NCI-H524 (cell line): ENCODE measurements at places on chromosomes 4 and X.

GRCh38 chr4:116358633-116359222 is 726.6 kb downstream of the TRAM1L1 start:
- DNase-seq, result peak; percentile 72

- no peak for DNase-seq
Observed at GRCh38 chr4:169185133-169185956, 85.4 kb downstream of the SH3RF1 start.

DNA sequence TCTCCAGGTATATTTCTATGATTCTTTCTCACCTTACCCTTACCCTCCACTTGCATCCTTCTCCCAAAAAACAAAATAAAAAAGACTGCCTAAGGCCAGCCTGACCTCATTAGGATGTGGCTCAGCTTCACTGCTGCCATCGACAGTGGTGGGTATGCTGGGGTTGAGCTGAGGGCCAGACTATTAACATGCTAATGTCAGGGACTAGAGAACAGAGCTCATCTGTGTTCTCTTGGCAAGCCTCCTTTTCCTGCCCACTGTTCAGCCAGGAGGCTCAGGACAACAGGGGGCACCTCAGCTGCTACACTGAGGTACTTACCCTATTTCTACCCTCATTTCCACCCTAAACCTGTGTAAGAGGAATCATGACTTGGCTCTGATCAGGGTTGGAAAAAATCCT is 59.3 kb downstream of the MSN start:
- no peak for DNase-seq

DNA sequence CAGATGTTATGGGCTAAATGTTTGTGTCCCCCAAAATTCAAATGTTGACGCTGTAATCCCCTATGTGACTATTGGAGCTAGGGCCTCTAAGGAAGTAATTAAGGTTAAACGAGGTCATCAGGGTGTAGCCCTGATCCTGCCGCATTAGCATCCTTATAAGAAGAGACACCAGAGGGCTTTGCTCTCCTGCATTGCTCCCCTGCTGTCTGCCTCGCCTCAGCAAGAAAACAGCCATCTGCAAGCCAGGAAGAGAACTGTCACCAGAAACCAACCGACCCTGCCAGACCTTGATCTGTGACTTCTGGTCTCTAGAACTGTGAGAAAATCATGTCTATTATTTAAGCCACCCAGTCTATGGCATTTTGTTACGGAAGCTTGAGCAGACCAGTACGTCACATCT is 331.9 kb downstream of the DCTD start:
- peak; percentile 64 for DNase-seq

- no peak for DNase-seq
Observed at GRCh38 chrX:38435130-38435529, 82.7 kb downstream of the OTC start.

- DNase-seq, result peak; percentile 48
Observed at GRCh38 chr4:87073199-87074120, 138.6 kb downstream of the AFF1 start.

DNA sequence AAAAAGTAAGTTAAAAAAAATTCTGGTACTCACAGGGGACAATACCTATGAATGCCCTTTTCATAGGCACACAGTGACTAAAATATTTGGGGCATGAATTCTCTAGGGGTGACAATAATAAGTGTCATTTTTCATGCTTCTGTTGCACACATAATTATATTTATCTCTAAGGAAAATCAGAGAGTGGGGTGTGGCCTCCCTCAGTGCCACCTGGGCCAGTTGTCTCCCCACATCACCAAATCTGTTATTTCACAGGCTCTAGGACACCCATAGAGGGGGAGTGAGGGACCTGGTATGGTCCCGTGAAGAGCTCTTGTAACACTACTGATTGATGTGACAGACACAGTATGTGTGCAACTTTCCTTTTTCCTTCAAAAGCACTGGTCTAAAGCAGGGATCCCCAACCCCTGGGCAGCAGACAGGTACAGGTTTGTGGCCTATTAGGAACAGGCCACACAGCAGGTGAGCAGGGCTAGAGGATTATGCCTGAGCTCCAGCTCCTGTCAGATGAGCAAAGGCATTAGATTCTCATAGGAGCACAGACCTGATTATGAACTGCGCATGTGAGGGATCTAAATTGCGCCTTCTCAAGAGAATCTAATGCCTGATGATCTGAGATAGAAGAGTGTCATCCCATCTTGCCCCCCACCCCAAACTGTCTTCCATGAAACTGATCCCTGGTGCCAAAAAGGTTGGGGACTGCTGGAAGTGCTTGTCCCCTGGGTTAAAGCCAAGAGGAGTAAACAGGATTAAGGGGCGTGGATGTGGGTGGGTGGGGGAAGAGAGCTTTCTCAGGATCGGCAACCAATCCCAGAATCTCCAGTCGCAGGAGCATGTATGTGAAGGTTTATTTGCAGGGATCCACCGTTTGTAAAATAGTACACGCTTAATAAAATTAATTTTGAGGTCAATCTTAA is 856 bp downstream of the SLC9B1 start:
- DNase-seq, result no peak

- DNase-seq, result no peak
Observed at GRCh38 chr4:47068986-47069385, 37.6 kb downstream of the GABRB1 start.

GRCh38 chr4:14871676-14872430 is 130.4 kb upstream of the CPEB2 start:
- peak; percentile 1 for DNase-seq

- DNase-seq, result no peak
Observed at GRCh38 chr4:20552004-20552403, 148.3 kb upstream of the PACRGL start.

GRCh38 chr4:75698963-75699228 is 25.5 kb upstream of the USO1 start:
- DNase-seq, result no peak

DNA sequence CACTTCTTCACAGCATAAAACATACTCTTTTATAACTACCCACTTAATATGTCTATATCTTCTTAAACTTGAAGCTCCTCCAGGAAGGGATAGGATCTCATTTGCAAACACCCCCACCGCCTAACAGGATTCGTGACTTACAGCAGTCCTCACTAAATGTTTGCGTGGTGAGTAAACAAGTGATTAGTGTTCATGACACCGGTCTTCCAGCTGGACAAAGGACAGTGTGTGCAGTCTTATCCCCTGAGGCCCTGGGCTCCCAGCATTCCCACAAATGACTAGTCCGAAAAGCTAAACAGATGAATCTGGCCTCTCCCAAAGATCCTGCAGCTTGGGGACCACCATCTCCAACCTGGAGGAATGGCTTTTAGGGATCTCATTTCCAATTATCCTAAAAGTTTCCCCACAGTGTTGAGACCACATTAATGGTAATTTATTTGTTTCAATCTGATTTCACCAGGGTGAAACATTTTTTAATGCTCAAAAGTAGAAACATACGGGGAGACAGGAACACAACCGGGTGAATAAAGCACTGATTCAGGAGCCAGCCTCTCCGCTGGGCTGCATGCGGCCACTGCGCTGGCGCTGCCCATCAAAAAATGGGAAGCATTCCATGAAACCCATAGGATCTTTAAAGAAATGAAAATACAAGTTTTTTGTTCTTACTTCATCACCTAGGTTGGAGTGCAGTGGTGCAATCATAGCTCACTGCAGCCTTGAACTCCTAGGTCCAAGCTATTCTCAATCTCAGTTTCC is 69.2 kb downstream of the HADH start:
- no peak for DNase-seq

DNA sequence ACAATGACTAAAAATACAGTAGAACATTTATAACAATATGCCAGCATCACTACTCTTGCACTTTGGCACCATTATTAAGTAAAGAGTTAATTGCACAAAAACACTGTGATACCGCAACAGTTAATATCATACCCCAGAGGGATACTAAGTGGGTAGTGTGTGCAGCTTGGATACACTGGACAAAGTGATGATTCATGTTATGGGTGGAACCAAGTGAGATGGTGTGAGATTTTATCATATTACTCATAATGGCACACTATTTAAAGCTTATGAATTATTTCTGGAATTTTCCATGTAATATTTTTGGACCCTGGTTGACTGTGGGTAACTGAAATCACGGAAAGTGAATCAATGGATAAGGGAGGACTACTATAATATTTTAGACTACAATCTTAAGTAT is 265.3 kb downstream of the PCDH18 start:
- DNase-seq, result no peak

DNA sequence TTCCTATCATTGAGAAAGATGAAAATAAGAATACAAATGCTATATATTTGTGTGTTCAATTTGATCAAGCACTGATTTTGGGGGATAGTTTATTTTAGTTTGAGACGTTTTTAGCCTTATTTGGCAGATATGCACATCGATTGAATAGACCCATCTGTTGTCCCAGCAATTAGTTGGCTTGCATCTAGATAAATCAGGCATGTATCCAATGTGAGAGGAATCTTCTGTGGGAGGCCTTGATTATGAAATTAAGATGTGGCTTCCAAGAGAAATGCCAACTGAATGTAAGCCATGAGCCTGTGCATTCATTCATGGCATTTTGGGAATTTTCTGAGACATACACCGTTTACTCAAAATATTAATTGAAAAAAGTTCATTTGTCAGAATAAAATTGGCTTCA is 623.1 kb downstream of the TECRL start:
- no peak for DNase-seq

- no peak for DNase-seq
Observed at GRCh38 chr4:140571620-140572019, 2.9 kb upstream of the UCP1 start.

DNA sequence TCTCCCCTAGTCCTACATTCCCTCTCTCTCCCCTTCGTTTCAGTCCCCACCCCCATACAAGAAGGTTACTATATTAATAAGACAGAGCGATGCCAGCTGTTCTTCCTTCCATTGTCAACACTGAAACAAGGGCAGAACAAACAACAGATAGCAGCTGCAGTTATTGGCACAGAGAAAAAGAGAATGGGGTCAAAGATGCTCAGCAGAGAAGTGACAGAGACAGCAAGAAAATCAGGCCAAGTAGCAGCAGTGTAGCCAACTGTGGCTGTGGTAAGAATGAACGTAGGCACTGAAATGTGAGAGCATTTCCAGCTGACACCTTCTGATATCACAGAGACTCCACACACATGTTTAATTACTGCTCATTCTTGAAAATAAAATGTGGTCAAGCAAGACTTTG is 641.8 kb downstream of the FSTL5 start:
- peak; percentile 33 for DNase-seq

- no peak for DNase-seq
Observed at GRCh38 chrX:13502590-13502989, 66.8 kb upstream of the EGFL6 start.

- DNase-seq, result no peak
Observed at GRCh38 chrX:7706032-7706431, 136.9 kb upstream of the VCX start.

GRCh38 chrX:12921886-12922598 is 15.6 kb downstream of the TLR8 start:
- DNase-seq, result no peak

DNA sequence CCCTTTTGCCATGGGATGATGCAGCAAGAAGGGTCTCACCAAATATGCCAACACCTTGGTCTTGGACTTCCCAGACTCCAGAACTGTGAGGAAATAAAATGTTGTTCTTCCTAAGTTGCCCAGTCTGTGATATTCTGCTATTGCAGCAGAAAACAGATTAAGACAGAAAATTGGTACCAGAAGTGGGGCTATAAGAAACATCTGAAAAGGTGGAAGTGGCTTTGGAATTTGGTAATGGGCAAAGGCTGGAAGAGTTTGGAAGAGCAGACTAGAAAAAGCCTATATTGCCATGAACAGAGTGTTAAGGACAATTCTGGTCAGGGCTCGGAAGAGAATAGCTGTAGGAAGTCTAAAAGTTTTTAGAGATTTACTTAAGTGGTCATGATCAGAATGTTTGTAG is 27.4 kb downstream of the CASP6 start:
- DNase-seq, result no peak

GRCh38 chr4:119286377-119287002 is 35.4 kb downstream of the FABP2 start:
- DNase-seq, result no peak

DNA sequence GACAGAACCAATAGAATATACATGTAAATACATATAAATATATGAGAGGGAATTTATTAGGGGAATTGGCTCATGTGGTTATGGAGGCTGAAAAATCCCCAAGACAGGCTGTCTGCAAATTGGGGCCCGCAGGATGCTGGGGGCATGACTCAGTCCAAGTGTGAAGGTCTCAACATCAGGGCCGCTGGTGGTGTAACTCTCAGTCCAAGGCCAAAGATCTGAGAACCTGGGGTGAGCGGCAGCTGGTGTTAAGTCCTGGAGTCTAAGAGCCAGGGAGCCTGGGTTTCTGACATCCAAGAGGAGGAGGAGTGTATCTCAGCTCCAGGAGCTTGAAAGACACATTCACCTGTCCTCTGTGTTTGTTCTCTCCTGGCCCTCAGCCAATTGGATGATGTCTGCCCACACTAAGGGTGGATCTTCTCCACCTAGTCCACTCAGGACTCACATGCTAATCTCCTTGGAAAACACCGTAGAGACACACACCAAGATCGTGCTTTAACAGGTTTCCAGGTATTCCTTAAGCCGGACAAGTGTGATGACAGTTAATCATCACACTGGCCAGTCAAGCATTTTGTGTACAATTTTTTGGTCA is 28.9 kb downstream of the TIGD2 start:
- DNase-seq, result no peak

GRCh38 chrX:78603908-78604307 is 55.2 kb downstream of the RTL3 start:
- DNase-seq, result no peak

- DNase-seq, result peak; percentile 14
Observed at GRCh38 chr4:93710101-93710846, 118.3 kb upstream of the ATOH1 start.

DNA sequence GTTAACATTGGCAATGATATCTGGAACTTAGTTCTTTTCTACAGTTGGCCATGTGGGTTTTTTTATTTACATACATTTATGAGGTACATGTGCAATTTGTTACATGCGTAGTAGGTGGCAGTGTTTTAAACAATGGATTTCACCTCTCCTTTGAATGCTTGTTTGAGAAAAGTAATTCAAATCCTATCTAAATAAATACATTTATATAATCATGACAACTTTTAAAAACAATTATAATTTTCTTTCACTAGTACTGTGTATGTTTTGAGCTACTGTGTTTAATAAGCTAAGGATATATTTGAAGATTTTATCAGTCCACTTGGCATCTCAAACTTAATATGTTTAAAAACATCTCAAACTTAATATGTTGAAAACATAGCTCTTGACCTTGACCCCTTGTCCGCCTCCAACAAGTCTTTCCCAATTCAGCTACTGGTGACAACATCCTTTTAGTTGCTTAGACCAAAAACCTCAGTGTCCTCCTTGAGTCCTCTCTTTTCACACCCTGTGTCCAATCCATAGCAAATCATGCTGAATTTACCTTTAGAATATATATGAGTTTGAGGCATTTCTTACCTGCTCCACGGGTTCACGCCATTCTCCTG is 14.5 kb downstream of the GUCY1B1 start:
- DNase-seq, result no peak
